ENCODE measurements at places on chromosomes 4 and X.

DNA sequence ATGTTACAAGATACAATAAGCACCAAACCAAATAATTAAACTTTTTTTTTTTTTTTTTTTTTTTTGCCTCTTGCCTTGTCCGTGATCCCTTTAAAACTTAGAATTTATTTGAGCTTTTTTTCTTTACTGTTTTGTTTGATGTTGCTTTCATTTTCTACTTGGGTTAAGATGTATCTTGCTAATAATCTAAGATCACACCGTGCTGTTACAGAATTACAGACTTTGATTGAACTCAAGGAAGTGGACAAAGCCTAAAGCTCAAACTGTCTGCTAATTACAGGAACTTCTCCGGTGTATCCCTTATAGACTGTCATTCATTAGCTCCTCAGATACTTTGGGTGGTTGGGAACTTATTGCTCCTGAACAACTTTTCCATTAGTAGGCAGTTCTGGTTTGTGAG, 26.5 kb downstream of the STIM2 start:
- no peak for DNase-seq

- no peak for DNase-seq
These were observed 795.6 kb downstream of the IL1RAPL1 start for GRCh38 chrX:29382811-29383210.

- DNase-seq: no peak
These were observed 35.1 kb downstream of the CYTL1 start for GRCh38 chr4:4984186-4984585.

GRCh38 chr4:149173241-149174013, 642.2 kb downstream of the IQCM start:
- no peak for DNase-seq

- no peak for DNase-seq
These were observed 4.3 kb upstream of the ZCCHC4 start for GRCh38 chr4:25308306-25308705.

GRCh38 chr4:663046-663437, 11.0 kb downstream of the ATP5ME start:
- DNase-seq: no peak

DNA sequence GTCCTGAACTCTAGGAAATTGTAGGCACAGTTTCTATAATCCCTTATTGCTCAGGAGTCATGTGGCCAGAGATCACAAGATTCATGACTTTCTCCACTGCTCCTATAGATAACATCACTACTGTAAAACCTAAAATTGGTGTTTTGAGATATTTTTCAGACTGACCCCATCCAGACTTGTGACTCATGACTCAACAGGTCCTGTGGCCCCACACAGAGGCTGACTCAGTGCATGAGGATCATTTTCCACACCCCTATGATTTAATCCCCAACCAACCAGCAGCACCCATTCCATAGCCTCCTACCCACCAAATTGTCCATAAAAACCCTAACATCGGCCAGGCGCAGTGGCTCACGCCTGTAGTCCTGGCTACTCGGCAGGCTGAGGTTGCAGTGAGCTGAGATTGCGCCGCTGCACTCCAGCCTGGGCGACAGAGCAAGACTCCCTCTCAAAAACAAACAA, 13.2 kb upstream of the XIAP start:
- no peak for DNase-seq

Measured in C1 segment of cervical spinal cord (tissue), 14 donors.